ENCODE measurements at places on chromosomes 16 and 17.

DNA sequence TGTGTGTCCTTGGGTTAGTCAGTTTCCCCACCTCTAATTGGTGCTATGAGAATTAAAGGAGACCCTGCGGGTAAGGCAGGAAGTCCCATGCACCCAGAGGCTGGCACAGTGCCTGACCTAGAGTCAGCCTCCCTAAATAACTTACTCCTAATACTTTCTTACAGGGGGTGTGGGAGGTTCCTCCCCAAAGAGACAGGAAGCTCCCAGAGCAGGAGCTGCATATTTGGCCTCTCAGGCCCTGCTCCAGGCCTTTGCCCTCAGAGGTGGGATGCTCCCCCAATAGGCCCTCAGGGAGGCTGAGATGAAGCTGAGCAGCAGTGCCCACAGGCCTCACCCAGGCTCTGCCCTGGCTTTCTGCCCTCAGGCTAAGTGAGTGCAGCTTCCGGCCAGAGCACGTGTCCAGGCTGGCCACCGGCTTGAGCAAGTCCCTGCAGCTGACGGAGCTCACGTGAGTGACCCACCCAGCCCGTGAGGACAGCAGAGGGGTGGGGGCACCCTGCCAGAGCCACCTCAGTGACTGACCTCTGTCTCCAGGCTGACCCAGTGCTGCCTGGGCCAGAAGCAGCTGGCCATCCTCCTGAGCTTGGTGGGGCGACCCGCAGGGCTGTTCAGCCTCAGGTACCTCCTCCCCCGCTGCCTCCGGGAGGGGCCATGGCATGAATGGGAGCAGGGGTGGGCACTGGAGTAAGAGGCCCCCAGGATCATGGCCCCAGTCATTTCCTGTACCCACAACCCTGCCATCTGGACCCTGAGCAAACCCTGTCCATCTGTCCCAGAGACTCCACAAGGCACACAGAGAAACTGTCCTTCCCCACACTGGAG, 31.1 kb upstream of the CPNE2 start:
- DNase-seq, result no peak

- no peak for DNase-seq
These were observed 12.6 kb upstream of the SNN start for GRCh38 chr16:11655655-11656054.

- DNase-seq, result no peak
These were observed 4.4 kb downstream of the TRAP1 start for GRCh38 chr16:3712861-3713372.

DNA sequence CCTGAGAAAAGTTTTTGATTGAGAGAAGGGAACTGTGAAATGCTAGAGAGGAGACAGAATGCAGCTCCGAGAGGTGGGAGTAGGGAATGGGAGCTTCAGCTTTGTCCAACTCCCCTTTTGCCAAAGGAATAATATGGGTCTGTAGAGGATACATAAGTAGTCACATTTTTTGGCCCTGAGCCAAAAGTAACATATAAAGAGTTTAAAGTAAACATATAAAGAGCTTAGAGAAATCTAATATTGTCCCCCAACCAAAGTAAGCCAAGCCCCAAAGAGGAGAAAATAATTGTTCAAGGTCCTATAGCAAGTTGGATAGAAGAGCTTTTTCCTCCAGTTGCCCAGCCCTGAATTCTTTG, 215.1 kb downstream of the TMEM114 start:
- DNase-seq, result no peak

DNA sequence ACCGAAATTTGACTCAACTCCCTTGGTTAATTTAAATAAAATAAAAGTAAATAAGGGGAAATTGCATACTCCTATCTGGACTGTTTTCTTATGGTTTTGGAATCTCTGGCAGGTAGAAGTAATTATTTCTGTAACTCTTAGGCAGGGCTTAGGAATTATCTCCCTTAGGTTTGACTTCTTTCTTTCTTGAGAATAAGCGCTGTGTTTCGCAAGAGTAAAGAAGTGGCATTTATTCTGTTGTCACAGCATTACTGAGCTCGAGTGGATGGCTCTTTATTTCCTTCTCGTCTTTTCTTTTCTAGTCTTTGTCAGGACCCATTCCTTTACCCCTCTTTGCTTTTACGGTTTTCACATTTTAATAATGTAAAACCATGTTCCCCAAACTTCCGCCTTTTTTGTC, 633.2 kb downstream of the WWOX start:
- DNase-seq, result no peak

GRCh38 chr16:51624080-51624775, 473.2 kb upstream of the SALL1 start:
- DNase-seq, result no peak

DNA sequence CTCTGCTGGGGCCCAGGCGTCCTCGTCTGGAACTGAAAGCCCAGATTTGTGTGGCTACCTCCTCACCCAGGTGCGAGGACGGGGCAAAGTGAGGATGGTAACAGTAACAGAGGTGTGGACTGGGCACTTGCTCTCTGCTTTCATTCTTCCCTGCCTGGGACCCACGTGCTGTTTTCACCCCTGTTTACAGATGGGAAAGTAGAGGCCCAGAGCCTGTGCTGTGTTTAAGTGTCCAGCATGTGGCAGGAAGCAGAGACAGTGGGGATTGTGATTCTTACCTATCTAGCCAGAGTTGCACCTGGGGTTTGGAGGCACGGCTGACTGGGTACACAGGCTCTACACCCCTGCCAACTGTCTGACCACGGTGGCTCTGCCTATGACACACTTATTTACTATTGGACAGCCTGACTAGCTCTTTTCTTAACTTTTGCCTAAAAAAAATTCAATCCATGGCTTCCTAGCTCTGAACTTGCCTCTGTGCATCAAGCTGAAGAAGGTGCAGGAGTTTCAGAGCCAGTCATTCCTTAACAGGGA, 155.4 kb downstream of the CLEC16A start:
- no peak for DNase-seq

DNA sequence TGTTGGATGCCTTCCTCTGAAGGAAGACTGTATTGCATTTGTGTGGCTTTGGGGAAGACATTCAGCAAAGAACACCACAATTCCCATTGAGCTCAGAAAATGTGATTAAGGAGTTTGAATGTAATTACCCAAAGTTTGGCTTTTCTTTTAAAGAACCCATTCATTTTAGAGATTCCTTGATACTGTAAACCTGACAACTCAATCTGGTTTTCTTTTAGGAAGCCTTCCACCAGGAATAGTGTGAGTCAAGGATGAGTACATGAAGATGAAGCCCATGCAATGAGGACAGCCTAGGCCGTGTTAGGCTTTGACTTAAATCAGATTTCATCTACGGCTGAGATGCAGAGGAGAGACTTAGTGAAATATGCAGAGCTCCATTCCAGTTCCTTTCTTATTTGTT, 271.7 kb upstream of the TBX2 start:
- no peak for DNase-seq

- no peak for DNase-seq
These were observed 111.6 kb upstream of the HAS3 start for GRCh38 chr16:68993885-68994284.

GRCh38 chr16:5326395-5326794, 228.8 kb upstream of the EEF2KMT start:
- no peak for DNase-seq

DNA sequence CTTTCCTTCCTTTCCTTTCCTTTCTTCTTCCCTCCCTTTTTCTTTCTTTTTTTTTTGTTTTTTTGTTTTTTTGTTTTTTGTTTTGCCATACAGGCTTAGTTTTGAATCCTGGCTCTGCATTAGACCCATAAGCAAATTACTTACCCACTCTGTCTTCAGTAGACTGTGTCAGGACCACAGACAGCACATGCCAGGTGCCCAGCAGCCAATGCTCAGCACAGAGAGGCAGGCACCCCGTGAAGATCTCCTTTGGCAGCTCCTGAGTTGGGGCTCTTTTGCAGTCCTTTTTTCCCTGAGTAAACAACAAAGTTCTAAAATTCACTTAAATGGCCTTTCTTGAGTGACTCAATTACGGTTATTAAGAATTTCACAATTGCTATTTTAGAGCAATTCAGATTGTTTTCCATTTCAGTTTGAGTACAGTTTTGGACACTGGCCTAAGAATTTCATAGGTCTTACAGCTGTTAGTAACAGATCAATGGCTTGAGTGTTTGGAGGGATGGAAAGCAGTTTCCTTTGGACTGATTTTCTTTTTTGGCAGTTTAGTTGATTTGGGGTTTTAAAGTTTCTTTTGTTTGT, 26.2 kb upstream of the SLC5A11 start:
- DNase-seq, result no peak

GRCh38 chr17:64983708-64984107, 64.4 kb upstream of the LRRC37A3 start:
- DNase-seq, result no peak

- no peak for DNase-seq
These were observed at the start of gene PPL for GRCh38 chr16:4936991-4937781. PPL (minus strand) TSS chr16:4937148; CDS start chr16:4937045, 103 bp downstream.

DNA sequence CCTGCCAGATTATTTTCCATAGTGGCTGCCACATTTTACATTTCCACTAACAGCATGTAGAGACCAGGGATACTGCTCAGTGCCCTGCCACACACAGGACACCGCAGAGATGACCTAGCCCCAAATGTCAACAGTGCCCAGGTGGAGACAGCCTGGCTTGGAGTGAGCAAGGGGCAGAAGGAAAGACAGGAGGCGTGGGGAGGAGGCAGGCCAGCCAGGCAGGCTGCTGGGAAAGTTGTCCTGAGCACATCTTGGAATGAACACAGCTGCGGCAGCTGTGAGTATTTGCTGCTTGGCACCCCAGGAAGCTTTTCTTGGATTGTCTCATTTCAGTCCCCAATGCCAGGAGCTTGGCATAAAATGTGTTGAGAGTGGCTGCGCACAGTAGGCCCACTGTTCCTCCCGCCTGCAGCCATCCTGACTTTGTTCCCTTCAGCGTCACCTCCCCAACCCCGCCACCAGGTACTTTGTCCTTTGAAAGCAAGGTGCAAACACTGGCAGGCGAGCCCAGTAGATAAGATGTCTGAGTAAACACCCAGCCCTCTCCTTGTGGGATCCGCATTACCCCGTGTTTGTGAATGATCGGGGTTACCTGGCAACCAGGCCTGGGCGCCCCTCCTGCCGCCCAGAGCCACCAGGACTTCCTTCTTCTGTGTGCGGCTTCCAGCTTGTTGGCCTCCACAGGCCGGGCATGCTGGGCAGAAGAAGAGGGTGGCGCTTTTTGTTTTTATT, 114.0 kb downstream of the CMIP start:
- no peak for DNase-seq

DNA sequence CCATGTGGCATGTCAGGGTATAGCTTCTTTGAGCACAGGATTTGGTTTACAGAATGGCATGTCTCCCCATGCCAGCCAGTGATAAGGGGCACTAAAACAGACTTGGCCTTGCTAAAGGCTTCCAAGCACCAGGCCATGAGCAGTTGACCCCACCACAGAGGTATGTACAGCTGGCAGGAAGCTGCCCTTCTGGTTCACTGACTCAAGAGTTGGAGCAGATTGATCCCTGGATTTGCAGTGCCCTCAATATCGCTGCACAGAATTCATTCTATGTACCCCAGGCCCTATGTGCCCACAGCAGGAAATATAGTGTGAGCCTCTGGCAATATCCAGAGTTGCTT, 24.3 kb downstream of the HLF start:
- DNase-seq, result no peak

DNA sequence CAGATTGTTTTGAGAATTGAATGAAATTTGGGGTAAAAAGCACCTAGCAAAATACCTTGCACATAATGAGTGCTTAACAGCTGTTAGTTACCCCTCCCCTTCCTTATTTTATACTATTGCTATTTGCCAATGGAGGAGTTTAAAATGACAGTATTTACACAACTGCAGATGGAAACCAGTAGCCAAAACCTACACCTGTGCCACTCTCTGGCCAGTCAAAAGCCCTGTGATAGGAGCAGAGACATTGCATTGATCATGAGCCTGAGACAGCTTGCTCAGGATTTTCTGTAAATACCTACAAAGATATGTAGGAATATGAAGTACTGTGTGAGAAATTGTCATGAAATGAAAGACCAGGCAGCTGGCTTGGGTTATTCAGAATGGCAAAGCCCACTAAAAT, 115.3 kb upstream of the HLF start:
- no peak for DNase-seq

GRCh38 chr16:57426356-57426755, 20.8 kb downstream of the CIAPIN1 start:
- DNase-seq, result no peak

DNA sequence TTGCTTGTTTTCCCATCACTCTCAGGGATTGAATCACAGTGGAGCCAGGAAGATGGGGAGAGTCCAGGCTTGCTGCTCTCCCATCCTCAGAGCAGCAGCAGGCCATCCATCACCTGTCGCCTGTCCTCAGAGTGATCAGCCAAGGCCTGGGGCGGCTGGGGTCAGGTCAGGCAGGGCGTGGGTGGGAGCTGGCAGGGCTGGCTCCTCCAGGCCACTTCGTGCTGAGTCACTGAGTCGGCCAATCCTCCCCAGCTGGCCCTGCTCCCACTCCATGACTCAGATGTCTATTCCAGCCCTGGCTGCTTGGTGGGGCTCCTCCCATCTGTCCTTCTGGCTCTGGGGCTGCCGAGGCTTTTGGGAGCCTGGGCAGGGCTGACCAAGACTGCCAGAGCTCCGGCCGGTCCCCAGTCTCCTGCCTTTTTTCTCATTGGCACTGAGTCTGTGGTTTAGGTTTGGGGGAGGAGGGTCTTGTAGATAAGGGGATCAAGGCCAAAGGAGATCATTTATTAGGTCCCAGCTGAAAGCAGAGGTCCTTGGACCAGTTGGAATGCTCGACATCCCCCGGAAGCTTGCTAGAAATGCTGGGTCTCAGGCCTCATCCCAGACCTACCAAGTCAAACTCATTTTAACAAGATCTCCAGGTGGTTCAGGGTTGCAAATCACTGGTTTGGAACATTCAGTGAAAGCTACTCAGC, 72.7 kb downstream of the ABCC1 start:
- no peak for DNase-seq

- no peak for DNase-seq
These were observed at the start of gene AIPL1 for GRCh38 chr17:6435051-6435450. AIPL1 (minus strand) TSS chr17:6435121; CDS start chr17:6435104, 17 bp downstream.

DNA sequence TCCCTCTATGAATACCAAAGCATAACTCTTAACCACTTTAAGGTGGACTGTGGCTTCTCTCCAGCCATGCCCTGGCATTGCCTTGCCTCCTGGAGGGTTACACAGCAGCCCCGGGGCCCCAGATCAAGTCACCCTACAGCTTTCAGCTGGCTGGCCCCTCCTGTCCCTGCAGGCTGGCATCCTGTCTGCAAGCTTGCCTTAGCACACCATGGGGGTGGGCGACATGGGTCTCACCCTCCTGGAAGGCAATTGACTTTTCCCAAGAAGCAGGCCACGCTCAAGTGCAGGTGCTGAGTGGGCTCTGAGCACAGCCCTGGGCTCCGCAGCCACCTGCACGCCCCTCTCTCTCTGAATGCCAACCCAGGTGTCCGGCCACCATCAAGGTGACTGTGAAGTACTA, 25.8 kb upstream of the AKTIP start:
- no peak for DNase-seq

DNA sequence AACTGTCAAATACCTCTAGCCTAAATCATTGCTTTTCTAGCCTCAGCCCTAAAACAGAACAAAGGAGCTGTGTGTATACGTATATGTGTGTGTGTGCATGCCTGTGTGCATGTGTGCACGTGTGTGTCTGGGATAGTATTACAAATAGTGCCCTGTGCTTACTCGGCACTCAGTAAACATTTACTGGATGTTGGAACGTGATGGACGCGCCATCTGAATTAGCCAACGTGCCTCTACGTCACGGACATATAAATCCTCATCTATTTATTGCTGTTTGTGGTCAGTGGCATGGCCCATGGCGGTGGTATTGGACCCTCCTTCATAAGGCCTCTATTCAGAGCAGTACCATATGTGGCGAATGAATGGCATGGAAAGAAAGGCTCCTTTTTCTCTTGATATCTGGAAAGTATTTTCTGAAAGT, 37.5 kb downstream of the WWP2 start:
- no peak for DNase-seq

Data from cortex of kidney (tissue), 1 donor.